ENCODE measurements at places on chromosomes 7 and 10.

GRCh38 chr7:11343136-11343535 lies 369.5 kb downstream of the PHF14 start:
- DNase-seq: no peak

GRCh38 chr10:23692736-23693135 lies 253.9 kb downstream of the OTUD1 start:
- DNase-seq: no peak

- no peak for DNase-seq
Measured at GRCh38 chr7:123673752-123674398, 18.2 kb downstream of the LMOD2 start.

- DNase-seq: no peak
Measured at GRCh38 chr7:38310591-38311101, 37.2 kb upstream of the TARP start.

- no peak for DNase-seq
Measured at GRCh38 chr7:133846203-133846945, 280.8 kb upstream of the LRGUK start.

DNA sequence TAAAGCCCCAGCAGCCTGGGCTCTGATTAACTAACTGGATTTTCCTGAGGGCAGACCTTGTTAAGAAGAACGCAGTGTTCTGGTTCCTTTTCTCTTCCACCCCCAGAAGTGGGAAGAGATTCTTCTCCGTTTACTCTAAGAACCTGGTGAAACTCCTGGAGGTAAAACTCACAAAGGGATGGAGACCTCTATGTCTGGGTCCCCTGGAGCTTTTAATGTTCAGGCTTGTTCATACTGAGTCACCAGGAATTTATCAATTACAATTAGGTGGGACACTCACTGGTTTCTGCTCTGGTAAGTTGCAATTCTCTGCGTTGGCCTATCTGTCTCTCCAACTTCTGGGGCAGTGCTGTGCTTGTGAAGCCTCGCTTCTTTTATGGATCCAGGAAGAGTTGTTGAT lies 73.3 kb upstream of the CACNB2 start:
- DNase-seq: no peak

GRCh38 chr10:3186368-3186767 lies 13.8 kb upstream of the PITRM1 start:
- no peak for DNase-seq

GRCh38 chr10:15046626-15047025 lies 2.9 kb downstream of the OLAH start:
- no peak for DNase-seq

- DNase-seq: no peak
Measured at GRCh38 chr7:105002-105401, 87.4 kb upstream of the FAM20C start.

DNA sequence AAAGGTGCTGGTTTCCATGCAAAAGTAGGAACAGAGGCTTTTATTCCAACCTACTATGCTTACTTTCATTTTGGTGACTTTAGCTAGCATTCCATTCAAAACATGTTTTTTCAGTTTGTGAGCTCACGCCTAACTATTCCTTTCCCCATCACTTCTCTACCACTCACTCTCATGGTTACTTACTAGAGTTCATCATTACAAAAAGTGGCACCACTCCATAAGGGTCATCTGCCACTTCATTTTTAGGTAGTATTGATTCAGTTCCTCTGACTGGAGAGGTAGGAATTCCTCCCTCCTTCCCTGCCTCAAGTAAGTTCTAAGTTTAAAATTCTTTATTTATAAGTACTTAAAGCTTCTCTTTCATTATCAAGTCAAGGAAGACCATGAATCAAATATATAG lies 543.1 kb downstream of the HTR7 start:
- DNase-seq: no peak

DNA sequence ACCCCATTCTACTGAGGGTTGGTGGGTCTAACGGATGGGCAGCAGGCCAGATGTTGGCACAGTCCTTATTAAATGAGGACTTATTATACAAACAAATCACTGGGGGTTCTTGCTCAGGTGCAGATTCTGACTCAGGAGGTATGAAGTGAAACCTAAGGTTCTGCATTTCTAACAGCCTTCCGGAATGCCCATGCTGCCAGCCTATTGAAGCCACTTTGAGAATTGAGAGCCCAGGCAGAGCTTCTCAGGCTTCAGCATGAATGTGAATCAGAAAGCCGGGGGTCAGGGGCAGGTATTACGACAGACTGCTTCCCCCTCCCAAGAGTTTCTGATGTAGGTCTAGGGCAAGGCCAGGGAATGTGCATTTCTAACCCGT lies 34.1 kb upstream of the NPFFR1 start:
- no peak for DNase-seq

GRCh38 chr10:14102056-14102455 lies 228.7 kb downstream of the FRMD4A start:
- DNase-seq: no peak

- DNase-seq: no peak
Measured at GRCh38 chr7:87369216-87369615, 23.8 kb downstream of the CROT start.

- DNase-seq: no peak
Measured at GRCh38 chr7:51950813-51951212, 634.2 kb upstream of the COBL start.

DNA sequence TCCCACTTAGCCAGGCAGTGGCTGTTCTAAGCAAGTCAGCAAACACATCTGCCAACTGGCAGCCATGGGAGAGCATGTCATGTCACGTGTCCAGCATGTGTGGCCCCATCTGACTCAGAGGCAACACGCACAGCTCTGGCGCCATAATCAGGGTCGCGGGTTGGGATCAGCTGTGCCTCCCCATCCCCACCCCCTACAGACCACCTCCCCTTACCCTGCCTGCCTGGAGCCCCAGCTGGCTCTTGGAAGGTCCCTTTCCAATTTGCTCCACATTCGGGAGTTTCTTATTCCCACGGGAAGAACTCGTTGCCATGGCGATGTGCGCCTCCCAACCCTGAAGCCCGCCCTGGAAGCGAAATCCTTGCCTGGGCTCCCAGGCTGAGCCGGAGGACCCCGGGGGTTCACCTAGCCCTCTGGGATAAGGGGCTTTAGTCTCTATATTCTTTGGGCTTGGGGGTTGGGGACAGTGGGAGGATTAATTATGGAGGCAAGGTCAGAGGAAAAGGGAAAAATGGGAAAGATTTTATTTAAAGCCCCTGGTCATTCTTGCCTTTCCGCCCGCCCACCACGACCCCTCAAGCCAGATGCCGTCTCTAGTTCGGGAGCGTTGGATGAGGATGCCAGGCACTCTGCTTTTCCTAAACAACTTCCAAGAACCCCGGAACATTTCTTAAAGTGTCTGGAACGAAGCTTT lies 283.7 kb downstream of the ZEB1 start:
- DNase-seq: no peak

GRCh38 chr10:78267598-78267997 lies 233.9 kb downstream of the RPS24 start:
- DNase-seq: no peak

DNA sequence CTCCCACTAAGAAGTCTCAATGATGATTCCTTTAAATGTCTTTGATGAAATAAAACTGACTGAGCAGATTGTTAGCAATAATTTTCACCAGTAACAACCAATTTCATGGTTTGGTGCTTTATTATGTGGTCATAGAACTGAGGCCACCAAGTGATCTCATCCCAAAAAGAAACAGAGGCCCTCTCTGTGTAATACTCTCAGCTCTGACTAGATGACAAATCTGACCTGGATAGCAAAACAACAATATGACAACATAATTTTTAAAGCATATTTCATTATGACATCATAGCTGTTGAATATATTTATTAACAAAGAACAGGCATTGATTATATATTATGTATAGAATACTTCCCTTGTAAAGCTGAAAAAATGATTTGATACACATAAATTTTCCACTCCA lies 5.9 kb downstream of the SEMA3E start:
- no peak for DNase-seq

GRCh38 chr7:102215711-102216110 lies 71.0 kb upstream of the SH2B2 start:
- DNase-seq: no peak

DNA sequence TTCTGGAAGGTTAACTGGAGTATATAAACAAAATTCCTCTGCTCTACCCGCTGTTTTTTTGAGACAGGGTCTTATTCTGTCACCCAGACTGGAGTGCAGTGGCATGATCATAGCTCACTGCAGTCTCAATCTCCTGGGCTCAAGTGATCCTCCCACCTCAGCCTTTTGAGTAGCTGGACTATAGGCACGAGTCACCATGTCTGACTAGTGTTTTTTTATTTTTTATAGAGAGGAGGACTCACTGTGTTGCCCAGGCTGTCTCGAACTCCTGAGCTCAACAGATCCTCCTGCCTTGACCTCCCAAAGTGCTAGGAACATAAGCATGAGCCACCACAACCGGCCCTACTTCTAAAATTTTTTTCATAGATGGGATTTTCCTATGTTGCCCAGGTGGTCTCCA lies 2.2 kb downstream of the RAB18 start:
- DNase-seq: no peak

- no peak for DNase-seq
Measured at GRCh38 chr10:44395396-44395795, 10.5 kb upstream of the CXCL12 start.

GRCh38 chr7:94436018-94436604 lies 41.4 kb downstream of the COL1A2 start:
- DNase-seq: peak; percentile 33

DNA sequence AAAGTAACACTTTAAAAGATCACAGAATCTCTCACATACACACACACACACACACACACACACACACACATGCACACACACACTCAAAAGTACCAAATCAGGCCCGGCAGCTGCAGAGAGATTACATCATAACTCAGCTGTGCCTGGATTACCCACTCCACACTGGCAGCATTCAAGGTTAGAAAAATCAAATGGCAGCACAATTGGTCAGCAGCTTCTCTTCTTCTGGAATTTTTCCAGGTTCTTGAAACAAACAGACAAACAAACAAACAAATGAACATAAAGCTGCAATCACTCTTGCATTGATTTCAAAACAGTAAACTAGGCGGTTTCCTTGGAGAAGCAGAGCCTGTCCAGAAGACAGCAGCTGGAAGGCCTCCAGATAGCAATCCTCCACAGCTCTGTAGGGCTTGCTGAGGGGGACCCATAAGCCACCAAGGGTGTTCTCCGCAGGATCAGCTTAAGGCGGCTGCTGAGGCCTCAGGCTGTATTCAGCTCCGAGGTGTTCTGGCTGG lies 24.5 kb upstream of the FAM133B start:
- DNase-seq: no peak

DNA sequence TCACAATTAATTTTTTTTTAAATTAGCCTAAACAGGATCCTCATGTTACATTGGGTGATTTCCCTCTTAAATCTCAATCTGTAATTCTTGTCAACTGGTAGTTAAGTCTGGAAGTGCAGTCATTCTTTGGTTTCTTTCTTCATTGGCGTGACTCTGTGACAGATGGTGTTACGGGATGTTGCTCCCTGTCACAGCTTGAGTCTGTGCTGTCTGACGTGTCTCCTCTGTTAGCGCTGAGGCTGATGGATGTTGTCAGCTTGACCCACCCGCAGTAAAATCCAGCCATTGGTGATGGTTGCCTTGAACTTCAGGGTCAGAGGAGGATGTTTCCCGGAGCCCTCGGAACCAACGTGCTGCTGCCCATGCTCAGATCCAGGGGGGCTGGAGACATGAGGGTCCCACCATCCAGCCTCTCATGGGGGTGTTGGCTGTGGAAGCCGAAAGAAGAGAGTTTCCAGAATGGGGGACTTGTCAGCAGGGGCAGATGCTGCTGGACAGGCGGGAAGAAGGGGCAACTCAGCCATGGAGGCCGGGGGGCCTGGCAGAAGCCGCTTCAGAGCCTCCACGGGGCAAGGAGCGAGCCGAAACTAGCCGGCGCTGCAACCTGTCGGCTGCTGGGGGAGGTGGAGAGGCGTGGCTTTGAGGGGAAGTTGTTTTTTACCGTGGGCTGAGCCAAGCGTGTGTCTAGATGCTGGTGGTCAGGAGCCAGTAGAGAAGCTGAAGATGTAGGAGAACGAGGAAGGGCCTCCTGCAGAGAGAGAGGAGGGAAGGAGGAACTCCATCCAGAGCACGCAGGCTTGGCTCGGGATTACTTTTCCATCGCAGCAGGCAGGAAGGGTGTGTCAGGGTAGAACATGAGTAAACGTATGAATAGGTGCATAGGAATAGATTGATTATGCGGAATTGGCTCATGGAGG lies 3.5 kb downstream of the SUN1 start:
- no peak for DNase-seq

- DNase-seq: no peak
Measured at GRCh38 chr7:96097835-96098234, 224.1 kb downstream of the SLC25A13 start.

- peak; percentile 59 for DNase-seq
Measured at GRCh38 chr7:130490888-130491804, 739 bp upstream of the MEST start.

DNA sequence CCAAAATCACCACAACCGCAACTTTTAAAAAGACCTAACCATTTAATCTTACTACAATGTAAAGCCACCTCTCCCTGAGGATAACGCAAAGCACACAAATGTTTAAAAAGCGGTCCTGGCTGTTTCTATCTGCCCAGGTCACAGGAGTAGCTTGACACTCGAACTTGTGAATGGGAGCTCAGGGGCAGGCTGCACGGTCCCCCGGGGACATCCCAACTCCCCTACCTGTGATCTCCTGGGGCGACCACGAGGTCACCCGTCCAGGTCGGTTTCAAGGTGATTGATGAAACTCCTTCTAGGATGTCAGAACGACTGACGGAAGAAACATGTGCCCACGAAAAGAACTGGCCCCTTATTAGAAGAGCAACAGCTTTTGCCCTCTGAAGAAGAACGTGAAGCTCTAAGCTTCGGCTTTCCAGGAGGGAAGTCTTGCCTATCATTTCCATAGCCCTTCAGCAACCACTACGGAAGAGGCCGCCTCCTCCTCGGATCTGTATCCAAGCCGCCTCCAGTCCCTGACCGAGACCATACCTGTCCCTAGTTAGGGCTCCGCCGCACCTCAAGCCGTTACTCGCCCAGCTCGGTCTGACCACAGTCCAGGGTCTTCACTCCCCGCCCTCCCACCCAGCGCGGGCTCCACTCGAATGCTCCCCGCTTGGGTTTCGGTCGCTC lies 459 bp downstream of the CYCS start:
- DNase-seq: no peak

DNA sequence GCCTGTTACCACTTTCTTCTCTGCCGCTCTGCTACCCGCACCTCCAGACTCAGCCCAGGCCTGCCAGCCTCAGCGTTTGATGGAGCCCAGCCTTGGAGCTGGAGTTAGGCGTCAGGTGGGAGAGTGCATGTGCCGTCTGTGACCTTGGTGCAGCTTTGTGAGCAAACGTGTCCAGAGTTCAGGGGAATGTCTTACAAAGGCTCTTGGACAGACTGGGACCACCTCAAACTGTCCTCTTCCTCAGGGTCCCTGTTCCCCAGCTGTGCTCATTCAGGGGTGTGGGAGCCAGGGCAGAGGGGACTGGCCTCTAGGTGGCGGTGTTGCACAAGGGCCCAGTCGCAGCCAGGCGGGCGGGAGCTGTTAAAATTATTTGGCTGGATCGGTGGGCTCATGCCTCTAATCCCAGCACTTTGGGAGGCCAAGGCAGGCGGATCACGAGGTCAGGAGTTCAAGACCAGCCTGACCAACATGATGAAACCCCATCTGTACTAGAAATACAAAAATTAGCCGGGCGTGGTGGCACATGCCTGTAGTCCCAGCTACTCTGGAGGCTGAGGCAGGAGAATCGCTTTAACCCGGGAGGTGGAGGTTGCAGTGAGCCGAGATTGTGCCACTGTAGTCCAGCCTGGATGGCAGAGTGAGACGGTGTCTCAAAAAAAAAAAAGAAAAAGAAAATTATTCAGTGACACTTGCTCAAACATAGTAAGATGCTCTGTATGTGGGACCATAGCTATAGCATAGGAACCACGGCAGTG lies 89.2 kb downstream of the ADCY1 start:
- DNase-seq: peak; percentile 52

Data from GM10248 (cell line).